ENCODE measurements at places on chromosomes 13 and 19.

DNA sequence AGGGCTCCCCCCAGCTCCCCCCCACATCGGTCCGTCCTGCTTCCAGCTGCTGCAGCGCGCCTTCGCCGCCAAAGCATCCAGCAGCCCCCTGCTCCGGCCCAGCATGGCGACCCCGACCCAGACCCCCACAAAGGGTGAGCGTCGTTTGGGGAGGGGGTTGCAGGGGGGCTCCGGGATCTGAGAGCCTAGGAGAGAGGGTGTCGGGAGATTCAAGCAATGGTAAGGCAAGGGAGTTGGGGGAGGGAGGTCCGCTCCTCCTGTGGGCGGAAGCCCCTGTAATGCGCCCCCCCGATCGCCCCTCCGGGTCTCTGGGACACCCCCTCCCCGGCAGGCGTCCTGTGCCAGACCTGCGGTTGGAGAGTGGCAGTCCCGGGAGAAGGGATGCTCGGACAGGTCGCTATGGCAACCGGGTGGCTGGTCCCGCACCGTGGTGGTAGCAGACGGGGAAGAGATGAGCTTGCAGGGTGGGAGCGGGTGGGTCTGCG lies at the start of gene FXYD7:
TSS of gene FXYD7 (plus strand) at position 25 of the 485 bp plus-strand sequence. CDS start at position 104, 79 bp downstream.
- DNase-seq: no peak

DNA sequence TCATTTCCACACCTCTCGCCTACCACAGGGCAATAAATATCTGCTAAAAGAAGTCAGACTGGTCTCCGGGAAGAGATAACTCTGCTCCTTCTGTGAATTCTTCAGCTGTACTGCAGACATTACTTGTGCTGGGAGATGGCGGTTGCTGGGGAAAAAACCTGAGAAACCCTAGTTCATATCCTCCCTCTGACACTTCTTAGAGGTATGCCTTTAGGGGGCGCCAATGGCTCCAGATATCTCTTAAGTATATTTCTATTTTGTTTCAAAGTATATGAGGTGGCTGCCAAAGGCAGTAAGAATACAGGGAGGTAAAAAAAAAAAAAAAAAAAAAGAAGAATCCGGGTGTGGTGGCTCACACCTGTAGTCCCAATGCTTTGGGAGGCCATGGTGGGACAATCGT lies 175.2 kb downstream of the PAN3 start:
- DNase-seq: peak; percentile 24

DNA sequence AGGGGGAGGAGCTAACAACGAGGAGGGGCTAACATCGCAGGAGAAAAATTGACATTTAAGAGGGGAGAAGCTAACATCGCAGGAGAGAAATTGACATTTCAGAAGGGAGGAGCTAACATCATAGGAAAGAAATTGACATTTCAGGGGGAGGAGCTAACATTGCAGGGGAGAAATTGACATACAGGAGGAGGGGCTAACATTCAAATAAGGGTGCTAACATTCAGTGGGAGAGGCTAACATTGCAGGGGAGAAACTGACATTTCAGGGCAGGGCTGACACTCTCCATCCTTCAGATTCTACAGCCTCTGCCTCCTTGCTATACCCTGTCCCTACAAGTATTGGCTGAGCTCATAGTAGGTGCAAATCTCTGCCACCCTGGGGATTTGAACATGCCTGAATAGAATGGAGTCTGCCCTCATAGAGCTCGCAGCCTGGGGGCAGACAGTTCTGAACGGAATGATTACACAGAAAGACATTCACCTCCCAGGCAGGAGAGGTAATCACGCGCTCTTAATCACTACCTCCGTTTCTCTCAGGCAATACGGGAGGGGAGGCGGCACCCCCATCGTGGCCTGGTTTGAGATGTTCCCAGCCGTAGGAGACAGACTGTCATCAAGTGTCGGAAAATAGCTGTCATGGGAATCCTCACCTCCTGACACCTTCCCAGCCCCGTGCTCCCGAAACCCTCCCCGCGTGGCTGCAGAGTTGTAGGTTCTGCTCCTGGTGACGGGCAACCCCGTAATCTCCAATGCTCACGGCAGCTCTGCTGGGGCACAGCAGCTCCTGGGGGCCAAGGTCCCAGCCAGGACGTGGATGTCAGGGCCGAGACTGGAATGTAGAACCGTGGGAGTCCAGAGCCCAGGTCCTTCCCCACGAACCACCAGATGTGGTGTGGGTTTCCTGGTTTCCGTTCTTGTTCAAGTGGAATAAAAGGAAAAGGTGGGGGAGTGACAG lies 9.5 kb downstream of the GPR32 start:
- no peak for DNase-seq

DNA sequence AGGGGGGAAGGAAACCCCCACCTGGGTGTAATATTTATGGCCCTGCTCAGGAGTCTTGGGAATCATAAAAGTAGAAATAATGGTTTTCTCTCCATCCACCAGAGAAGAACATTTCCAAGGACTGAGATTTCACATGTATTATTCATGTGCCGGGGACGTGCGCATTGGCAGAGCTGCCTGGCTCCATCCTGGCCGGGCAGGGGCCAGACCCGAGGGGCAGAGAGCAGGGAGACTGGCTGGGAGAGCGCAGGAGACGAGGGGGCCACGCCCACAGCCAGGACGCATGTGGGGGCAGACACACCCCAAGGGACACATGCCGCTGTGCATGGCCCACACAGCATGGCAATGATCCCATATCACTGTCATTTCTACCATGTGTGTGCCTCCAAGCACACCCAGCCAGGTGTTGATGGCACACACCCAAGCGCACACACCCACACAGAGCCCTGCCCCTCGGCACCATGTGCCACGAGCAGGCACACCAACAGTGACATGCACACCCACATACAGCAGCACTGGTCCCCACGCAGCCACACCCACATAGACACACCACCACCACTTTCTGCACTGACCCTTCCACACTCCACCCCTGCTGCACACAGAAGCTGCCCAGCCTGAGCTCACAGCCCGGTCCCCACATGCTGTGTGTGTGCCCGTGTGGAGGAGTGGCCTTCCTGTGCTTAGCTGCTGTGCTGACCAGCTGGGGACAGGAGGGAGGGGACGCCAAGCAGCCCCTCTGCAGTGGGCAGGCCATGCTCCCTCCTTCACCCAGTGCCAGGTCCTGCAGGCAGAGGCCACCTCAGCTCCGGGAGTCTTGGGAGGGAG lies 39.3 kb downstream of the CEBPG start:
- DNase-seq: no peak

DNA sequence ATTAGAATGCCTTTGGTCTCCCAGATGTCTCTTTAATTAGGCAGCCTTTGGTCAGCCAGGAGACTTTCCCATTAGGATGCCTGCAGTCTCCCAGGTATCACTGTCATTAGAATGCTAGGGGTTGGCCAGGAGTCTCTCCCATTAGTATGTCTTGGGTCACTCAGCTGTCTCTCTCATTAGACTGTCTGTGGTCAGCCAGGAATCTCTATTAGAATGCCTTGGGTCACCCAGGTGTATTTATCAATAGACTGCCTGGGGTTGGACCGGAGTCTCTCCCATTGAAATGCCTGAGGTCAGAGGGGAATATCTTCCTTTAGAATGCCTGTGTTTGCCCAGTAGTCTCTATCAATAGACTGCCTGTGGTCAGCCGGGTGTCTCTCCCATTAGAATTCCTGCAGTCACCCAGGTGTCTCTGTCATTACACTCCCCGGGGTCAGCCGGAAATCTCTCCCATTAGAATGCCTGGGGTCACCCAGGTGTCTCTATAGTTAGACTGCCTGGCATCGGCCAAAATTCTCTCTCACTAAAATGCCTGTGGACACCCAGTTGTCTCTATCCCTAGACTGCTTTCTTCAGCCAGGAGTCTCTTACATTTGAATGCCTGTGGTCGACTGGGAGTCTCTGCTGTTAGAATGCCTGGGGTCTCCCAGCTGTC lies 1460.3 kb downstream of the UQCRFS1 start:
- no peak for DNase-seq

GRCh38 chr19:10923260-10924112 lies 5.0 kb downstream of the YIPF2 start:
- DNase-seq: no peak

DNA sequence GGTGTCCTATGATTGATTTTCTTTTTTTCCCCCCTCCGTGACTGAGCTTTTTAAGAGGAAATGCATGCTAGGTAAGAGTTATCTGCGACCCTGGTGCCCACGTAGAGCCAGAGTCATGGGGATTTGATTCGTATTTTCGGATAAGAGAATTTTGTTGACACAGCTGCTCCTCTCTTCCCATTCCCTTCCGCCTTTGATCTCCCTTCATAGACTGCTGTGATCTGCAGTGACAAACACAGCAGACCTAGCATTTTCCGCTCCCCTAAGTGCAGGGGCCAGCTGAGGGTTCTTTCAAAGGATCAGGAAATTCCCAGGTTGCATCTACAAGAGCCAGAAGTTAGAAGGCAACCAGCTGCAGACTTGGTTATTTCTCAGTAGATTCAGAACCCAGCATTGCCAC lies 70.5 kb downstream of the ZNF568 start:
- no peak for DNase-seq

DNA sequence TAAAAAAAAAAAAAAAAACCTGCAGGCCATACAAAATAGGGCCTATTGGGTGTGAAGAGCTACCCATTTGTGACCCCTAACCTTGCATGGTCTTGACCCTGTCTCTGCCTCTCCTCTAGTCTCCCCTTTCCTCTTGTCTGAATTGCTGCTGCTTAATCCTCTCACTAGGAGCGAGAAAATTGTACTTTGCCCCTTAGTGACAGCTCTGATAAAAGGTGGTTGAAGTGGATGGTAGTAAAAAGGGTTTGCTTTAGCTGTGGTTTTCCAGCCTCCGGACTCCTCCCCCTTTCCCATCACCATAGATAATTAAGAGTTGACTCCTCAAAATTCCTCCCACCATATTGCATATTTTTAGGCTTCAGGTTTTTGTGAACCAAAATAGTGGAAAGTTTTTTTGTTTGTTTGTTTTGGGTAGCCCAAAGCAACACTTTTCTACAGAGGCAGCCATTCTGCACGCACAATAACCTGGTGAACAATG lies 23.5 kb downstream of the ACTN4 start:
- no peak for DNase-seq

DNA sequence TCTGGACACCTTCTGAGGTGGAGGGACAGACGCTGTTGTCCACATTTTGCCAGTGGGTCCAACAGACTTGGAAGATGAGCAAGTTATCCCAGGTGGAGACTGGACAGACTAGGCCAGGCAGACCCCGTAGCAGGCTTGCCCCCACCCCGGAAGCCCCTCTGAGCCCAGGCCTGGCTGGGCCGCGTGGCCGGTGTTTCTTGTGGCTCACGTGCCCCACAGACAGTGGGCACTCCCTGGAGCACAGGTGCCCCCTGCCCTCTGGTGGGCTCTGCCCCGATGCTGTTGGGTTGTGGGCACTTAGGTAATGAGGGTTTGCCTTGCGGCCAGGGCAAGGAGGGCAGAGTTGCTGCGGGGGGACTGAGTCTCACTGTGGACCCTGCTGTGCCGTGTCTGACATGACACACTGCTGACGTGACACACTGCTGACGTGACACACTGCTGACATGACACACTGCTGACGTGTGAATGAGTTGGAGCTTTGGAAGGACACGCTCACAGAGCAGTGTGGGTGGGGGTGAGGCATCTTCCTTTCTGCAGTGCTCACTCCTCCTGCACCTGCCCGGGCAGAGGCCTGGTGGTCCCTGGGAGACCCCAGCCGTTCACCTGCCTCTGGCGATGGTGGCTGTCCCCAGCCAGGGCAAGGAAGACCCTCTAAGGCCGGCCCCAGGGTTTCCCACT lies 25.1 kb downstream of the DOT1L start:
- no peak for DNase-seq

GRCh38 chr19:16604615-16605014 lies 23.4 kb downstream of the MED26 start:
- no peak for DNase-seq

- DNase-seq: no peak
Observed at GRCh38 chr13:42393573-42394360, 121.8 kb downstream of the AKAP11 start.

DNA sequence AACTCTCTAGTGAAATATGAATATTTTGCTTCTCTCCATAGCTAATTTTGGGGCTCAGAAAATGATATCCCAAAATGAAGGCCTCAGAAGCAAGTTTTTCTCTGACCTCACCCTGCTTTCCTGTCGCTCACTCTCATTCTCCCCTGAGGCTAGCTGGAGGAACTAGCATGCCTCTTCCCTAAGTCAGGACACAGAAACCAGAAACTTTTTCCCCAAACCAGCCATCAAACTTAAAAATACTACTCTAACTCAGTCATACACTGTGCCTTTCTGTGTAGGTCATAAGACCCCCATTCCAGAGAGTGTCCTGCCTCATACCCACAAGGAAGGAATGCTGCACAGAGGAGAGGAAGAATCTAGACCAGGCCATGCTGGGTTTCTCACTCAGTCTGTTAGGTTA lies 329.6 kb downstream of the PCDH20 start:
- no peak for DNase-seq

- no peak for DNase-seq
Observed at GRCh38 chr13:102401265-102401664, 583 bp downstream of the FGF14 start.

GRCh38 chr19:55096061-55096701 lies 20.5 kb downstream of the EPS8L1 start:
- no peak for DNase-seq

- no peak for DNase-seq
Observed at GRCh38 chr19:16914421-16914820, 25.6 kb downstream of the F2RL3 start.

DNA sequence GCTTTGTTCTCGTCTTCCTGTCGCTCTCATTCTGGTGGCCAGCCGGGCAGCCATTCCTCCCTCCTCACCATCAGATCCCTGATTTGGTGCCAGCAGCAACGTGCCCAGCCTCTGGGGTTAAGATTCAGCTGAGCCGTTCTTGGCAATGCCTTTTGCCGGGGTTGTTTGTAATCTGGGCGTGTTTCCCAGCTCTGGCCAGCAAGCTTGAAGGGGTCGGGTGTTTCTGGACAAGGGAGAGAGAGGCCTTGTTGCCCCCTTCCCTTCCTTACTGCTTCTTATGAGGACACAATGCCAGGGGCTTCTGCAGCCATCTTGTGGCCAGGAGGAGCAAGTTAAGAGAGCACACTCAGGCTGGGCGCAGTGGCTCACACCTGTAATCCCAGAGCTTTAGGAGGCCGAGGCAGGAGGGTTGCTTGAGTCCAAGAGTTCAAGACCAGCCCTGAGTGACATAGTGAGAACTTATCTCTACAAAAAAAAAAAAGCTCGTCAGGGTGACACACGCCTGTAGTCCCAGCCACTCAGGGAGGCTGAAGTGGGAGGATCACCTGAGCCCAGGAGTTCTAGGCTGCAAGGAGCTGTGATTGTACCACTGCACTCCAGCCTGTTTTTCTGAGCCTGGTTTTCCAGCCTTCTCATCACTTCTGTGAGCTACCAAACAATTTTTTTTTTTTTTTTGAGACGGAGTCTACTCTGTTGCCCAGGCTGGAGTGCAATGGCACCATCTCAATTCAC lies 10.7 kb upstream of the CRTC1 start:
- no peak for DNase-seq

All from germinal center (tissue), 1 donor.